ENCODE measurements at places on chromosomes 16 and 17.

DNA sequence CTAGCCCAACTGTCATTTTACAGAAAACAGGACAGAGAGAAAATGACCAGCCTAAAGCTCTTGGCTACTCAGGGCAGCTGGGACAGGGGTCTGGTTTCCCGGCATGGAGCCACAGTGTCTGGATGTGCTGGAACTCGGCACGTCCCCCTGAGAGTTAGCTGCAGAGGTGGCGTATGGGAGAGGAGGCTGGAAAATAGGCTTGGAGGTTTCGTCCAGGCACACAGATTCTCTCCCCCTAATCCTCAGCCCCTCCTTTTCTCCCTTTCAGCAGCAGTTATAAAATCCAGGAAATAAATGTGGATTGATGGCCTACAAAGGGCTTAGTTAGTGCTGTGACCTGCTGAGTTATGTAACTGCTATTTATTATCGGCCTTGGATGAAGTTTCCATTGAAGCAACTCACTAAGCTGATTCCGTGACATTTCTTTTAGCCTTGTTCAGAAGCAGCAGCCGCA is 89.5 kb upstream of the TOB1 start:
- no peak for DNase-seq

DNA sequence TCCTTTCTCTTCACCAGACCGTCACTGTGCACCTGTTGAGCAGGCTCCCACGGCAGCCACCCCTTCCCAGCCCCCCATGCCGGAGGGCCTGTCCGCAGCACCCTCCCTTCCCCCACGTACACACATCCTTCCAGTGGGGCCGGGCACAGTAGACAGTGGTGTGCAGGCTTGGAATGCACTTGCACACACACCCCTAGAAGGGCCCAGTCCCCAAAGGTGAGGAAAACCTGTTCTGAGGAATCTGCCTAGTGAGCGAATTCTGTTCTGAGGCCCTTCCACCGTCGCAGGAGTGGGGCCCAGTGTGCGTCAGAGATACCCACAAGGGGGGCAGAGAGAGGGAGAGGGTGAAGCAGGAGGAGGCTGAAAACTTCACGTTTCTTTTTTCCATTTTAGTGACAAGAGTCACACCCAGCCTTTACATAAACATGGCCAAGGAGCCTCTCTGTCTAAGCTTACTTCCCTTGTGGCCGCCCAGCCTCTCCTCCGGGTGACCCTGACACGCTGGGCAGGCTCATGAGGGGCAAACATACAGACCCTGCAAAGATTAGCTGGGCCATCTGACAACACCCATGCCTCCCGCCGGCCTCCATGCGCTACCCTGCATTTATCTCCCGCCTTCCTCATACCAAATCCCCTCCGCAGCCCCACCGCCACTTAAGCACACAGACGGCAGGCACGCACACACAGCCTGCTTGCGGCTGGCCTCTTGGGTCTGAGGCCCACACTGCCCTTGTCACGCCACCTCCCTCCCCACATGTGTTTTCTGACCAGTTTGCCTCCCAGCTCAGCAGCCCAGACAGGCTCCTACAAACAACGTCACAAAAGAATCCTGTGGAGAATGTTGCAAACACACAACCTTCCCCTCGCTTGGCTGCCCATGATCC is 1.8 kb downstream of the ZBTB4 start:
- DNase-seq, result no peak

- no peak for DNase-seq
Measured at GRCh38 chr16:66906916-66907836, 11.5 kb downstream of the CDH16 start.

DNA sequence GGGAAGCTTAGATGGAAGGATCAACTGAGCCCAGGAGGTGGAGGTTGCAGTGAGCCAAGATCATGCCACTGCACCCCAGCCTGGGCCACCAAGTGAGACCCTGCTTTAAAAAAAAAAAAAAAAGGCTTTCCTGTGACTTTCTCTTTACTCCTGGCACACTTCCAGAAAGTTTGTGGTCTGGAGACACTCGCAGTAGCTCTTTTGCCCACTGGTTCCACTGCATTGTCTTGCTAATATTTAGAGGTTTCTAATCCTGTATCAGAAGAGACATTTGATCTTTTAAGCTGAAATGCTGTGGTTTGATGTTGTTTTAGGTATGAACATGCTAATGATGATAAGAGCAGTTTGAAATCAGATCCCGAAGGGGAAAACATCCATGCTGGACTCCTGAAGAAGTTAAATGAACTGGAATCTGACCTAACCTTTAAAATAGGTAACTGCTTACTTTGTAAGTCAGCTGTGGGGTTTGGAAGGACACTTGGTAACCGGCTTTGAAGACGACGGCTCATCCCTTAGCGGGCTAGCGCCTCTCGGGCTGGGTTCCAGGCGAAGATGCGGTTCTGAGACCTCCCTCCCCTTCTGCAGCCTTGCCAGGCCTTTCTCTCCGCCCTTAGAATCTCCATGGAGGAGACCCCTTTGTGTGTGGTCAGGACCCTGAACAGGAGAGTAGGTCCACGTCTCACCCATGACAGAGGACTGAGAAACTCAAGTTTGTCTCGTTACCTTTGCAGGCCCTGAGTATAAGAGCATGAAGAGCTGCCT is 23.1 kb downstream of the NTAN1 start:
- no peak for DNase-seq

DNA sequence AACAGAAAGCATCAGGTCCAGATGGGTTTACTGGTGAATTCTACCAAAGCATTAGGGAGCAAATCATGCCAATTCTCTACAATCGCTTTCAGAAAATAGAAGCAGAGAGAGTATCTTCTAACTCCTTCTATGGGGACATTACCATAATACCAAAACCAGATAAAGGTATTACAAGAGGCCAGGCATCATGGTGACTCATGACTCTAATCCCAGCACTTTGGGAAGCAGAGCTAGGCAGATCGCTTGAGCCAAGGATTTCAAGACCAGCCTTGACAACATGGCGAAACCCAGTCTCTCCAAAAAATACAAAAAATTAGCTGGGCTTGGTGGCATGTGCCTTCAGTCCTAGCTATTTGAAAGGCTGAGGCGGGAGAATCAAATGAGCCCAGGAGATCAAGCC is 23.0 kb downstream of the HBQ1 start:
- no peak for DNase-seq

GRCh38 chr17:81398176-81398831 is 3.0 kb downstream of the BAHCC1 start:
- DNase-seq, result no peak

- no peak for DNase-seq
Measured at GRCh38 chr17:83007504-83008185, 71.8 kb upstream of the METRNL start.

DNA sequence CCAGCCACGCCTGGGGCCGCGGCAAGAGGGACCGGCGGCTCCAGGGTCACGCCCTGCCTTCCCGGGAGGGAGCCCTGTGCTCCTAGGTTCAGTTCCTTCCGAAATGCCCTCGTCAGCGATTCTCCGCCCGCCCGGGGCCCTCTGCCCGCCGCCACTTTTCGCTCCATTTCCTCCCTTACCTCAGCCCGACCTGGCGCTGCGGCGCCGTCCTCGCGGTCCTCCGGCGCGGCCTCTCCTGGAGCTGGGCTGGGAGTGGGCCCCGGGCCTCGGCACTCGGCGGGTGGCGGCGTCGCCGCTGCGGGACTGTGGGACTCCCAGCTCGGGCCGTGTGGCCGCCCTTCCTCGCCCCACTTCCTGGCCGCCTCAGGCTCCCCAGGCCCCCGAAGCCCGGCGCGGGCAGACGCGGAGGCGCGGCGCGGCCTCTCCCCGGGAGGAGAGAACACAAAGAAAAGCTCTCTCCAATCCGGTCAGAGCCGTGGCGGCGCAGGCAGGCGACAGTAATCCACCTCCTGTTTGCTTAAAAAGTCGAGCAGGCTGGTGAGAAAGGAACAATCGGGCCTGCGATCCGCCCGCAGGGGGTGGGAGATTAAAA is 1.6 kb downstream of the BAHCC1 start:
- DNase-seq, result no peak

DNA sequence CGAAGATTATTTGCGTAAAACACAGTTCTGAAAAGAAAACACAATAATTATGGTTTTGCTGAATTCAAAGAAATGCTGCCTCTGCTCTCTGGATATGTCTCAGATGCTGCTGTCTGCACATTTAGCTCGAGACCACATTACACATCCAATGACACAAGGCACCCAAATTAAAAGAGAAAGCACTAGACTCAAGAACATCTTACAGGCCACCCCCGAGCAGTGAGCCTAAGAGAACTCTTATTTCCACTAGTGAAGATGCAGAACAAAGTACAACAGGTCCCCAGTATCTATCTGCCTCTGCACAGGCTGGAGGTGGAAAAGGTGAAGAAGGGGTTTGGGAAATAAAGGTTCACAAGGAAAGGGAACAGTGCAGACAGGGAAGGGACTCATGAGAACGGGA is 33.5 kb downstream of the GRB2 start:
- DNase-seq, result no peak

All from left renal cortex interstitium (tissue), 4 donors.